ENCODE measurements at places on chromosomes 11 and 22. TPM values are rescaled to one million over a fixed set of nuclear protein-coding genes. Genes with fewer than 3 reads are reported as not detected.

The CYB5R3 gene
- polyA plus RNA-seq = 38.8 TPM

DNA sequence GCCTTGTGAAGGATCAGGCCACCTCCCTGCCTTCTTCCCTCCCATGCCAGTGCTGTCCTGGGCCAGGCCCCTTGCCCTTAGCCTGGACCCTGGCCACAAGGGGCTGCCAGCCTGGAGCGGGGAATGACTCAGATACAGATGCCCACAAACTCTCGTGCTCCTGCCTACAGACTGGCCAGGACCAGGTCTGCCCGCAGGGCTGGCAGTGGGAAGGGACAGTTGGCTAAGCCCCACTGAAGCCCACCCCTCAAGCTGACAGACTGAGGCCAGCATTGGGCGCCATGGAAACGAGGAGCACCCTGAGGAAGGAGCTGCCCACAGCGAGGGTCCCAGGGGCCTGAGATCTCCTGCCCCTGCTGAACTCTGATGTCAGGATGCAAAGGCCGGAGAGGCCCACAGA, 14.1 kb downstream of the SCUBE1 start:
- no peaks in the 10 kb centered on the region for H3K27me3 ChIP-seq
- no peak for DNase-seq
- no peak overlapping the region for H3K4me3 ChIP-seq
- no peaks in the 10 kb centered on the region for H3K36me3 ChIP-seq
- no peak overlapping the region for H3K27ac ChIP-seq

GRCh38 chr11:61152816-61153592, 8.2 kb downstream of the VPS37C start:
- H3K27me3 ChIP-seq = no peaks in the 10 kb centered on the region
- no peaks in the 10 kb centered on the region for H3K4me1 ChIP-seq
- no peak for DNase-seq
- H3K27ac ChIP-seq = no peak overlapping the region
- H3K36me3 ChIP-seq = no peaks in the 10 kb centered on the region

DNA sequence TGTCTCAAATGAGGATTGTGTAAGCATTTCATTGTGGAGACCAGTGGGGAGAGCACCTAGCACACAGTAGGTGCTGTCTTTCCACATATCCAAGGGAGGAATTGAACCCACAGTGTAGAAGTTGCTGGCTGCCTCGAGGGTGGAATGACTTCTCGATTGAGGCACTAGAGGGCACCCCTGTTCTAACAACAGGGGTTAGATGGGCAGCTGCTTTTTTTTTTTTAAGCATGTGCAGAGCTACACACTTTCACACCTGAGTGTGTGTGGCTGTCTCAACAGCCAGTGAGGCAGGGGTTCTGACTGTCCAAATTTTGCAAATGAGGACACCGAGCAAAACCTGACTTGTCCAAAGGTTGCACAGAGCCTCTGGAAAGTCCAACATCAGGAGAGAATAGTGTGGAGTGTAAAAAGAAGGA, 118.2 kb upstream of the CRYBB3 start:
- peaks cover 28% of the 10 kb centered on the region for H3K4me1 ChIP-seq
- H3K36me3 ChIP-seq = no peaks in the 10 kb centered on the region
- H3K4me3 ChIP-seq = no peak overlapping the region
- peak; percentile 59 for DNase-seq
- no peak overlapping the region for H3K27ac ChIP-seq
- H3K27me3 ChIP-seq = no peaks in the 10 kb centered on the region

Measured in naive thymus-derived CD4-positive, alpha-beta T cell (primary cell).